ENCODE measurements at places on chromosomes 6 and 20.

GRCh38 chr6:73648166-73648565, 5.6 kb downstream of the SLC17A5 start:
- DNase-seq = no peak

- DNase-seq = no peak
Observed at GRCh38 chr6:55775029-55775318, 100.4 kb downstream of the BMP5 start.

GRCh38 chr6:104959026-104959858, 2.3 kb downstream of the LIN28B start:
- no peak for DNase-seq

- DNase-seq = no peak
Observed at GRCh38 chr6:148885136-148885865, 138.5 kb downstream of the UST start.

DNA sequence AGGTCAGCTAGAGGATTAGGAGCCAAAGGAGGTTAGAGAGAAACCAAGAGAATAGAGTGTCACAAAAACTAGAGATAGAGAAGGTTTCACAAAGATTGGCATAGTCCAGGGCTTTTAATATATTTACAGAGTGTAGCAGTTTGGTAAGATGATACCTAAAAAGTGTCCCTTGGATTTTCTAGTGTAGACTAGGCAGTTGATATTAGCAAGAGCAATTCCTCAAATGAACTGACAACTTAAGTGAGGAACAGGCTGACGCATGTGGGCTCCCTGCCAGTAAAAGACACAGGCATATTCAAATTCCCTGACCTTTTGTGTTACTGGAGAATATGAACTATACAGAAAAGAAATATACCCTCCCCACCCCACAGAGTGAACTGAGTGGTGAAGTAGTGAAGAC, 40.1 kb downstream of the VTA1 start:
- no peak for DNase-seq

DNA sequence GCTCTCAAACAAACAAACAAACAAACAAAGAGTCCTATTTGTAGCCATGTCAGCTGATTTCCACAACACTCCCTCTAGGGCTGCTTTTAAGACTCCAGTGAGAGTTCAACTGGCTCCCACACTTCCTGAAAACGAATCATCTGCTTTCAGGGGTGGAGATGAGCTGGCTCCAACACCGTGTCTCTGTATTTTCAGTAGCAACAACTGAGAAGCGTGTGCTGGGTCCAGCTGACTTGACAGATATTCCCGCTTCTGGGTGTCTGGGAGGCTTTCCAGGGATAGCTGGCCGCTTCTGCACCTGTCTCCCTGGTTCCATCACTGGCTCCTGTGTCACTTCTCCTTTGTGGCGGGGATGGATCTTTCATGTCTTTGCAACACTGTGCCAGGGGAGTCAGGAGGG, 272.5 kb upstream of the SOX4 start:
- no peak for DNase-seq

DNA sequence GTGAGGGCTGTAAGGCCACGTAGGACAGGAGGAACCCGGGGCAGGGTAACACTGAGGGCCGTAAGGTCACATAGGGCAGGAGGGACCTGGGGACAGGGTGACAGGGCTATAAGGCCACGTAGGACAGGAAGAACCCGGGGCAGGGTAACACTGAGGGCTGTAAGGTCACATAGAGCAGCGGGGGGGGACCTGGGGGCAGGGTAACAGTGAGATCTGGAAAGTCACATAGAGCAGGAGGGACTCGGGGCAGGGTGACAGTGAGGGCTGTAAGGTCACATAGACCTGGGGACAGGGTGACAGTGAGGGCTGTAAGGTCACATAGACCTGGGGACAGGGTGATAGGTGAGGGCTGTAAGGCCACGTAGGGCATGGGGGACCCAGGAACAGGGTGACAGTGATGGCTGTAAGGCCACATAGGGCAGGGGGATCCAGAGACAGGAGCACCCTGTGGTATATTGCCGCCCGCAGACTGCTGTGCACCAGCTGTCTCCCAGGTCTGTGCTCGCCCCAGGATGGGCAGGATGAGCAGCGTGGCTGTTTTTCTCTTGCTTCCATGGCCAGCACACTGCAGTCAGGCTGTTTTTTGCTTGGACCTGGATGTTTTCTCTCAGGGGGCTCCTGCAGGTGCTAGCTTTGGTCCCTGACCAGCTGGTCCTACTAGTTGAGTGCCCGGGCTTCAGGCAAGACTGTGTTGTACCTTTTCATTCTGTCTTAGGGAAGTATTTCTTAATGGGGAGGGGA, 55.7 kb downstream of the SYTL3 start:
- no peak for DNase-seq

DNA sequence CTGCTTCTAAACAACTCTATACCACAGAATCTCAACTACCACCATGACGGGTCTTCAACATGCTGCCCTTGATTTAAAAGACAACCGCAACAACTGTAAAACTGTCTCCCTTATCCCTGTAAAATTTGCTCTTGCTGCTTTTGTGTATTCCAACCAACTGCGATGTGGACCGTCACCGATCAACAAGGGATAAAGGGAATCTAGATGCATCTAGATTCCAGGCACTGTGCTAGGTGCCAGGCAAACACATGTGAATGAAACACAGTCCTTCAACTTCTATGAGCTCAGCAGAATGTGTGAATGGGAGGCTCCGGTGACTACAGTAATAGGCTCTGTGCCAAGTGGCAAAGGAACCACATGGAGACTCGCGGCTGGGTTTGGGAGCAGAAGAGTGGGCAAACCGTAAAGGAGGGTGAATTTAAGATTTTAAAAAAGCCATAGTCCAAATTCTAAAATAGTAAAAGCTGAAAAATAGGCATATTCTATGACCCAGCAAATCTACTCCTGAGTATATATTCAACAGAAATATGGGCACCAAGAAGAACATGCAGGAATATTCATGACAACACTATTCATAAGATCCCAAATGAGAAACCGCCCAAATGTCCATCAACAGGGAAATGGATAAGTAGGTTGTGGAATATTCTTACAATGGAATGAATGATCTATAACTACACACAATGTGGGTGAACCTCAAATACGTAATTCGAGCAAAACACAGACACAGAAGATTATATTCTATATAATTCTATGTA, 3.7 kb upstream of the PRND start:
- DNase-seq = no peak

DNA sequence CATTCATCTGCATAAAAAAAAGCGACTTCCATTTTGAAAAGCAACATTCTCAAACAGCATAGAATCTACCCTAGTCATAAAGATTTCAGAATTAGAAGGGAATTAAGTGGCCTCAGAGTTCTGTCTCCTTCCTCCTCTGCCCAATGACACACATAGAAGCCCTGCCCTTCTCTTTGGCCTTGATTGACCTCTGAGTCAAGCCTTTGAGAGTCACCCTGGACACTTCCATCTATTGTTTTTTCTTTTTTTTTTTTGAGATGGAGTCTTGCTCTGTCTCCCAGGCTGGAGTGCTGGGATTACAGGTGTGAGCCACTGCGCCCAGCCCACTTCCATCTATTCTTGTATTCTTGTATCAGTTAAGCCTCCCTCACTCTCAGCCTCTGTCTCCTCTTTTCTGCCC, 44.8 kb upstream of the CTNNBL1 start:
- no peak for DNase-seq

DNA sequence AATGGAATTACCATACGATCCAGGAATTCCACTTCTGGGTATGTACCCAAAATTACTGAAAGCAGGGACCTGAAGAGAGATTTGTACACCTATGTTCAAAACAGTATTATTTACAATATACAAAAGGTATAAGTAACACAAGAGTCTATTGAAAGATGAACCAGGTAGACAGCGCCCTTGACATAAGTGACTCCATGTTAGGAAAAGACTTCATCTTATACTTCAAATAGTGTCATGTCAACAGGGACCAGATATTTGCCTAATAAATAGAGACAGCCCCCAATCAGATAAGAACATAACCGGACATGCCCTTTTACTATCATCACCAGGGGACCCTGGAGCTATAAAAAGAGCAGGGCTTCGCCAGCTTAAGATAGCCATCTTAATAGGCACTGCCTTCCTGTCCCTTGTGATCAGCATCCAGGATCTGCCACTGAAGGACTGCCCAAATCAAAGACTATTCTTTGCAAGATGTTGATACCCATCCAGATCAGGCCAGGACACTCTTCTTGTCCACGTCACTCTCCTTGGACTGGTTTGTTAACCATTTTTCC, 309.0 kb upstream of the SULF2 start:
- no peak for DNase-seq

DNA sequence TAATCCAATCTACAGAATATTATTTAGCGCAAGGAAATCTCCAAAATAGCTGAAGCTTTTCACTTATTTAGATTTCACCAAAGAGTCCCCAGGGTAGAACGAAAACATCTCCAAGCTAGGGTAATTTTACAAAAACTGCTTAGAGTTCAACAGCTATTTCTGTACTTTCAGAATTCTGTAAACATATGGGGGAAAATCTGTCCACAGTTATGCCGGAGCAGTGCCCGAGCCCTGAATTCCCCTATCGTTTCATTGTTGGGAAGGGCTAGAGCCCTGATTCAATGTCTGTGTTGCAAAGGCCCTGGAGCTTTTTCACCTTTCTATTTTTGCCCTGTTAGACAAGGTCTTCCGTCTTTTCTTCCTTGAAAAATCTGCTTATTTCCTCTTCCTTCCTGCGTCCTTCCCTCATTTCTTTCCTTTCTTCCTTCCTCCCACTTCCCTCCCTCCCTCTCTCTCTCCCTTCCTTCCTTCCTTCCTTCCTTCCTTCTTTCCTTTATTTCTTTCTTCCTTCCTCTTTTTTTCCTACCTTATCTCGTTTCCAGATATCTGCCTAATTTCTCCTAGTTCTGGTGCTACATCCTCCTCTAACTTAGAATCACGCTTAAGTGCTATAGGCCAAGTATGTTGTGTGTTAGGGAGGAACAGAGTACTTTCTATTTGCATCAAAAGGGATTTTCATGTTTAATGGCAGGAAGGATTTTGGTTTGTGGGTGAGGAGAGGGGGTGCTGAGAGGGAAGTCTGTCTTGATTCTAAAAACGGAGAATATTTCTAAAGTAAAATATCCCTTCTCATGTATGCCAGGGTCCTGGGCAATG, 122.5 kb upstream of the BMP2 start:
- no peak for DNase-seq

- no peak for DNase-seq
Observed at GRCh38 chr6:38753707-38754106, 38.6 kb downstream of the DNAH8 start.

DNA sequence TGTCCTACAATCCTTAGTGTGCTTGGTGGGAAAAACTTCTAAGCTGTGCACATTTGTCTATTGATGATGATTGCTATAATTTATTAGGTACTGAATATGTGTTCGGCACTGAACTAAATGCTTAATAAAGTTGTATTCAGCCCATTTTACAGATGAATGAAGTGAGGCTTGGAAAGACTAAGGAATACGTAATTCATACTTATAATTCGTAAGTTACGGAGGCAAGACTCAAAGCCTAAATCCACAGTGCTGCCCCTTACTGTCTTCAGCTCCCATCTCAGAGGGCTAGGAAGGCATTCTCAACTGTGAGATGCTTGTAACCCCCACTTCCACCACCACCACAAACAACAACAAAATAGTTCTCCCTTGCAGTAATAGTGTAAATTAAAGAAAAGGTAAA, 171.3 kb downstream of the HS3ST5 start:
- no peak for DNase-seq

GRCh38 chr20:19909725-19910124, 107.4 kb upstream of the NAA20 start:
- no peak for DNase-seq

Data from amygdala (tissue), 56 donors.